ENCODE measurements at places on chromosomes 6 and 20.

- DNase-seq, result no peak
These were observed 6.8 kb downstream of the ABCF1 start for GRCh38 chr6:30578051-30578450.

DNA sequence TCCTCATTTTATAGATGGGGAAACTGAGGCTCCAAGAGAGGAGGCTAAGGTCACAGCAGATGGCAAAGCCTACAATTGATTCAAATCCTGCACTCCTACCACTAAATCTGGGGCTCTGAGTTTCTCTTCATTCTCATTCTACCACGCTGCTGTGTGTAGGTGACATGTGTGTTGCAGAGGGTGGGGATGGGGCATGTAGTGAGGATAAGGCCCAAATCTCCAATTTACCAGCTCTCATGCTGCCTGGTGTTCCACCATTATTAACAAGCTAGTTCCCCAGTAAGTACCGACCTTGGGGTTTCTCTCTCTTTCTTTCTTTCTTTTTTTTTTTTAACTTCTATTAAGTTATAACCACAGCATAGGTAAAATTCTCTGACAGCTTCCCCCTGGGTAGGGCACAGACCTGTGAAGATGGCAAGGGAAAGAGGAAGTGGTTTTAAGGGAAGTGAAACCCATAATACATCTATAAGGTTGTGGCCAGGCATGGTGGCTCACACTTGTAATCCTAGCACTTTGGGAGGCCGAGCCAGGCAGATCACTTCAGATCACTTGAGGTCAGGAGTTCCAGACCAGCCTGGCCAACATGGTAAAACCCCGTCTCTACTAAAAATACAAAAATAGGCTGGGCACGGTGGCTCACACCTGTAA lies 13.0 kb upstream of the MATN4 start:
- DNase-seq, result no peak

- DNase-seq, result peak; percentile 73
These were observed 292.9 kb upstream of the ZFP64 start for GRCh38 chr20:52484438-52484837.

GRCh38 chr6:41080621-41081020 lies 7.8 kb downstream of the NFYA start:
- no peak for DNase-seq

DNA sequence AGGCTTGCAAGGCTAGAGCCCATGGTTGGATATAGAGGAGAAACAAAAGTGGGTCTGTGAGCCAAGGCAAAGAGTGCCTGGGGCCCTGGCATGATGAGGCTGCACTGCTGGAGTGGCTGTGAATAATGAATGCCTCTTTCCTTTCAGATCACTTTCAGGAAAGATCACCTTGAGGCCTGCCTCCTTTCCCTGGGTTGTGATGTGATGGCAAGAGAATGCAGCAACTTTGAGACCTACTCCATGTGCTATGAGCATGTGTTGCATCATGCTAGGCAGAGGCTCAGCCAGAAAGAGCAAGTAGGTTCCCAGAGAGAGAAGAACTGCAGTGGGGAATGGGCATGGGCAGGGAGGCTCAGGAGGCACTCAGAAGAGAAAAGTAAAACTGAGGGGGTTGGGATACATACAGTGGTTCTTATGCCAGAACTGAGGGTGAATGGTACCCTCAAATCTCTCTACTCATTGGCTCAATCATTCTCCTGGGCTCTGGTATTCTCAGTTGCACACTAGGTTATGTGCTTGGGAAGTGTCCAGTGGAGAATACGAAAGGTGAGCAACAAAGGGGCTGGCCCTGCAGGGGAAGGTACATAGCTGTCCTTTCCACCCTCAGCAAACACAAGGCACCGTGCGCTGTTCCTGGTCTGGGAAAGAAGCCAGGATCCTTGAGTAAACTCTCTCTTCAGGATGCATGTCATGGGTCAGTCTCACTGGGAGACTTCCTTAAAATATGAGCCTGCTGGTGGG lies 45.9 kb downstream of the CD164 start:
- no peak for DNase-seq

DNA sequence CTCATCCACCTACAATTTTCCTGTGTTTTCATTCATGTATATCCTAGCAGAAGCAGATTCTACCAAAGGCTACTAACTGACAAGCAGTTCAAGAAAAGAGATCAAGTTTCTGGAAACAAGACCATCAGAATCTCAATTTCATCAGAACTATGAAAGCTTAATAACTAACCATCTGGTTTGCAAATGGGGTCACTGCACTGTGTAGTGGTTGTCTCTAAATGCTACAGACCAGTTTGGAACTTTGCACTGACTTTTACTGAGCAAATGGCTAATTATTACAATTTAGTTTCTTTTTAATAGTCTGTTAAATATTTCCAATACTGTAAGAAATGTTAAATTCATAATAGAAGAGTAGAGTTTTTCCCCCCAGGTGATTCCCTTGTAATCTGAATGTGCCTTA lies 64.5 kb downstream of the REPS1 start:
- DNase-seq, result no peak

DNA sequence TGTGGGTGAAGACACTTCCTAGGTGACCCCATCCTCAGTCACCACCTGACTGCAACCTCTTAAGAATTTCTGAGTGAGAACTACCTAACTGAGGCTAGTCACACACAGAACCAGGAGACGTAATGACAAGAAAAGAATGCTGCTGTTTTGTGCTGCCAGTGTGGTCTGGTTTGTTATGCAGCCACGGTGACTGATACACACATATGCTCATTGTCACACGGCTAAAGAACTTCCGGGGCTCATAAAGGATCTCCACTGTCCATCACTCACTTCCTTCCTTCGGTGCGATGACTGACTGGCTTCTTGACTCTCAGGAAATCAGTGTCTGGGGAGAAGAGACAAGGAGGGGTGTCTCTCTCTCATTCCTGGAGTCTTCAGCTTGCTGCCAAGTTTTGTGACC lies 88.0 kb downstream of the SLC24A3 start:
- DNase-seq, result no peak

GRCh38 chr20:44596876-44597275 lies 14.5 kb downstream of the PKIG start:
- no peak for DNase-seq

DNA sequence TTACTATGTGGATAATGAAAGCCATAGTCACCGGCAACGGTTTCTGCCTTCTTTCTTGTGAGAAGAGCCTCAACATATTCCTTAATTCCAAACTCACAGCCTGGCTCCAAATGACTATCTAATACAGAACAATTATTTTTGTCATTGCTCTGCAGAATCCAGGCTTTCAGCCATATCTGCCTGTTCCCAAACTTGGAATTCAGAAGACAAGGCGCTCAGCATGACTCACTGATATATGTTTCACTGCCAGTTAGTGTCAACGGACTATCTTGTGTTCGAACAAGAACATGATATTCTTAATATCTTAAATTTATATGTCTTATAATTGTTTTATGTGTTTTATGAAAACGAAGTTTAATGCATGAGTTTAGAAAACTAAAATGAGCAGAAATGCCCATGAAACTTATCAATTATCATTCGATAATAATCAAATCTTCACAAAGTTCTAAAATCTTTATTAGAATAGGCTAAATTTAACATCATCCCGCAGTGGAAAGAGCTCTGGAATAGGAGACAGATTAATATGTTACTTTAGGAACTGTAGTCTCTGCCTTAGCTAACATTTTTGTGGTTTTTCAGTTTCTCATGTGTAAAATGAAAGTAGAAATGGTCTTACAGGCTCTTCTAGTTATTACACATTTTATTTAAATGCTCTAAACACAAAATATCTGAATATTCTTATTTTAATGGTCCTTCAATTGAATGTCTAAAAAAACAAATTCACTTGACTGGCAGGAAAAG lies 669.3 kb upstream of the GJE1 start:
- no peak for DNase-seq

DNA sequence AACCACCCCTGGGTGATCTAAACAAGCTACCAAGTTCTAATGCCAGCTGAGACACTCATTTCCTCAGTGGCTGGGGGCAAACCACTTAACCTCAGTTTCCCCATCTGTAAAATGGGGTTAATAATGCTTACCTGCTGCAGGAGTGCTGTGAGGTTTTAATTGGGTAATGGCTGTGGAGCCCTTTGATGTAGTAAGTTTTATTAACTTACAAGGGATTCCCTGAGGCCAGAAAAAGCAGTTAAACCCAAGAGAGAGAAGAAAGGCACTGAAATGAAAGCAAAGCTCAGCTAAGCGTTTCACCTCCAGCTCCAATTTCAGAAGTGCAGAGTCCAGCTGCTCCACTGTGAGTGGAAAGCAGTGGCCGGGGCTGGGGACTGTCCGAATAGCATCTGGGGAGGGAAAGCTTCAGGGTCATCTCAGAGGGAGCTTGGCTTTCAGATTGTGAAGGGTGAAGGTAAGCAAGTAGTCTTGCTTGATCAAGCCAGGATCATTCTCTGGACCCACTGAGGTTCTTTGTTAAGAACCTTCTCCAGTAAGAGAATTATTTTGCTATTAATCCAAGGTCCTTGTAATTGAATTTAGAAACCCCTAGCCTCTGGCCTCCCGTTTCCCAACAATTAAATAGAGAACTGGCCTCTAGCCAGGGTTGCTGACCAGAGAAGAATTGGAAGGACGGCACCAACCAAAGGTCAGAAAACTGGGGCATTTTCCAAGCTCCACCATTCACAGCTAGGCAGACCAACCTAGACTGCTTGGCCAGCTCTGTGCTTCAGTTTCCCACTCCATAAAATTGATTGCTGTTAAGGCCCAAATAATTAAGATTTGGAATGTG lies 20.9 kb upstream of the TCP11 start:
- DNase-seq, result no peak

DNA sequence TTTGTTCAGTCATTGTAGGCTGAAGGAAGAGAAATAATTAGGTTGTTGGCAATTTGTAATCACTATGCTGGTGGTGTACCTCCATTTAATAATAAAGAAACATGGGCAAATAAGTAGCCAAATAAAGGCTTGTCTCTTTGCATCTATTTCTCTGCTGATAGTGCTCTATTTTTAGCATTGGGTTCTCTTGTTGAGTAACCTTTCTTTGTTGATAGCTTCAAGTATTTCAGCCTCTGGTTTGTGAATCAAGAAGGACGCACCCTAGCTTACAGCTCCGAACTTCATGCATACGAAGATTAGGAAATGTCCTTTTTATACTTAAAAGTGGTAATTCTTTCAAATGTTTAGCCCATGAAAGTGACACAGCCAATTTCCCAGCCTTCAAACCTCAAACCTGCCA lies 2.6 kb downstream of the PPP1R14C start:
- DNase-seq, result no peak

DNA sequence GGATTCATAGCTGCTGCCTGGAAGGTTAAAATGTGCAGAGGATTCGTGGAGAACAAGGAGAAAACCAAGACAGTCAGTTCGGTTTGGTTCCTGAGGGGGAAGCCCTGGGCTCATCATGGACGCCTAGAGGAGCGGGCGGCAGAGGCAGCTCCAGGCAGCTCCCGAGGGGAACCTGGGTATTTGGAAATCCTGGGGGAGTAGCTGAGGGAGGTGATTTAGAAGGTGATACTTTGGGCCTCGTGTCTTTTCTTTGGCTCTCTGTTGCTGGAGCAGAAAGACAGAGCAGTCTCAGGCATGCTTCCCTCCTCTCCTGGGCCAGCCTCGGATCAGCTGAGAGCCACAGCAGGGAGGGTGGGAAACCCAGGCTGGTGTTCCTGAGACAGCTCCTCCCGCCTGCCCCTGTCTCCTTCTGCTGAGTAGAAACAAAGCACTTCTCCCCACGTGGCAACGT lies 139.5 kb downstream of the DLL1 start:
- no peak for DNase-seq

Measured in urothelium cell line (cell line).